Left lobe of liver (tissue), 2 donors: ENCODE measurements at places on chromosomes 3 and 15.

GRCh38 chr3:66991459-66991858, 6.6 kb upstream of the KBTBD8 start:
- DNase-seq: no peak

- DNase-seq: no peak
Observed at GRCh38 chr3:147410526-147411237, 1.5 kb downstream of the ZIC1 start.

DNA sequence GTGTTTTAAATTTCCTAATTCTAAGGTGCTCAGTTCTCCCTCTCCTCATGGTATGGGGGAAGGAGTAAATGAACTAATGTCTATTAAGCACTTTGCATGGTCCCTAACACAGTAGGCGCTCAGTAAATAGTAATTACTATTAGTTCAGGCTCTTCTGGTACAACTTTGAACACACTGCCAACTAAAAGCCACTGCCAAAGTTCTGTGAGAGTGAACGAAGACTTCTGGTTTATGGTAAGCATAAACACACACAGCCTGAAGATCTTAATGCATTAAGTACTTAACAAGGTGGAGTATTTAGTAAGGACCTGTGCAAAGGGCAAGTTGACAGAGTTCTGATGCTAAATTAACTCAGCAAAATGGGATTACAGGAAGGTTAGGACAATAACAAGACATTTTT, 24.7 kb downstream of the RARB start:
- no peak for DNase-seq

GRCh38 chr3:12436514-12437220, 47.6 kb upstream of the TSEN2 start:
- DNase-seq: no peak

DNA sequence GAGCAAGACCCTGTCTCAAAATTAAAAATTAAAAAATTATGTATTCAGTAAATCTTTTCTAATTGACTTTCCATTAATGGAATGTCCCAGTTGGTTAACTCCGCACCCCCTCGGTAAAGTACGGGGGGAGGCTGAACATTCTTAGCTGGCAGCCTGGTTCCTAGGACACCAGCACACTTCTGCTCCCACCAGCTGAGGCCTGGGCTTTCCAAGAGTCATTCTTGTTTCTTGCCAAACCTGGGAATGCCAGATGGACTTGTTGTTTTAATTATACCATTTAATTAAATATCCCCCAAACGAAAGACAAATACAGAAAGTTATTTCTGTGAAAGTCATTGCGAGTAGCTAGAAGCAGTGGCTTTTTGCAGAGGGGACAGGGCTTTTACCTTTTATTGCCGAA, 179.4 kb downstream of the VGLL4 start:
- no peak for DNase-seq

DNA sequence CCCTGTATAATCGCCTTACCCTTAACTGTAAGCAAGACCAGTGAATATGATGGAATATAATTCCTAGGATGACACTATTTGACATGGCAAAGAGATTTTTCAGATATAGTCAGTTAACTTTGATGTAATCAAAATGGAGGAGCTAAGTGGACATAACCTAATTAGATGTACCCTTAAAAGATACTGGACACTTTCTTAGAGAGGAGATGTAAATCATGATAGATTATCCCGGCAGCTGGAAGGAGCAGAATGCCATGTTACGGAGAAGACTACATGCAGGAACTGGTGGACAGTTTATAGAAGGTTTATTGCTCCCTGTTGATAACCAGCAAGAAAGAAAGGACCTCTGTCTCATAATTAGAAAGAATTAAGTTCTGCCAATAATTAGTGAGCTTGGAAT, 1142.9 kb downstream of the SI start:
- no peak for DNase-seq

GRCh38 chr3:186361246-186361761, 730 bp downstream of the DGKG start:
- no peak for DNase-seq

- DNase-seq: no peak
Observed at GRCh38 chr15:87704276-87704675, 552.3 kb downstream of the NTRK3 start.
